Vagina (tissue), 2 donors: ENCODE measurements at places on chromosomes 2 and 18. TPM values are rescaled to one million over a fixed set of nuclear protein-coding genes. Genes with fewer than 3 reads are reported as not detected.

CD207 gene
- 2.5 TPM for total RNA-seq

MLPH gene
- 34.6 TPM for total RNA-seq

SERPINB11 gene
- 8.6 TPM for total RNA-seq

COL3A1 gene
- total RNA-seq: 123 TPM

PECR gene
- total RNA-seq: 13.0 TPM
